Inflammatory macrophage treated with lipopolysaccharide for 1 hour (primary cell): ENCODE measurements at places on chromosomes 6 and 20.

GRCh38 chr20:20092827-20093226 lies 40.5 kb downstream of the CFAP61 start:
- no peak for DNase-seq

GRCh38 chr6:83467620-83468036 lies 36.8 kb upstream of the ME1 start:
- DNase-seq, result peak; percentile 91

- no peak for DNase-seq
Observed at GRCh38 chr20:1323256-1323655, 5.7 kb downstream of the SDCBP2 start.

DNA sequence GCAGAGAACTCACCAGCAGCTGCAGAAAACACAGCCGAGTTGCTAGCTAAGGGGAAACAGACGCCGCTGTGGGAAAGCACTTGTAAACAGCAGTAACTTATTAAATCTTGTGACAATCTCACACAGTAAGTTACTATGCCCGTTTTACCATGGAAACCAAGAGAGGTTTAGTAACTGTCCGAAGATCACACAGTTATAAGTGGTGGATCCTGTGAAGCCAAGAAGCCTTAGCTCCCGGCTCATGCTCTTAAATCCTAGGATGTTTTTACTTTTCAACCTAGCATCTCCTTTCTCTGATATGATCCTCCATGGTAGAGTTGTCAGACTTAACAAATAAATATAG lies 1.5 kb upstream of the SULF2 start:
- DNase-seq, result no peak

- no peak for DNase-seq
Observed at GRCh38 chr20:41903586-41903985, 285.4 kb upstream of the CHD6 start.

DNA sequence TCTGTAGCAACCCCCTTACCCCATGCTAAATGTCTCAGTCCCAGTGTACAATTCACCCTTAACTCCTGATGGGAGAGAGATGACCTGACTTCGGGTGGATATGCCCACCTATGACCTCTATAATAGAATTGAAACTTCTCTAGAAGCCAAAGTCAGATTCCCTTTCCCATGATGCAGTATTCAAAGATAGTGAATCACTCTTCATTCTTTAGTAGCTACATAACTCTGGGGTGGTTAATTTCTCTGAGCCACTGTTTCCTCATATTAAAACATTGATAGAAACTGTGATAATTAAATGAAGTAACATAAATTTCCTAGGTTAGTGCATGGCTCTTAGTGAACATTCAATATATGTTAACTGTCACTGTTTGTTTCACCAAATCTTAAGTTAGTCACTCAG lies 500.4 kb downstream of the COL12A1 start:
- DNase-seq, result no peak

GRCh38 chr6:39922821-39923220 lies 11.4 kb downstream of the MOCS1 start:
- no peak for DNase-seq

DNA sequence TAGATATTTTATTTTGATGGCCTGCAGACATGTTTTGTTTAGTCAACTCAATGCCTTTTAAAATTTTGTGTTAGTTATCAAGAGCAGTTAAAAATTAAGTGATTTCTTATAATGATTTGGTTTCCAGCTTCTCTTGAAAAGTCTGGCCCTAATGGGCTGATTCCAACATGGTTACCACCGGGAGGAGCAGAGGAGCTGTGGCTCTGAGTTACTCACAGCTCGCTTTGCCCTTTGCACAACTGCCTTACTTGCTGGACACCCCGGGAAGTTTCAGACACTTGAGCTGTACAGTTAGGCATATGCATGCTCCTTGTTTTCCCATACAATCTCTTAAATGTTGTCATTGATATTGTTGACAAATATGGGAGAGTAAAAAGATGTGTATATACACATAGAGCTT lies 173.1 kb upstream of the MMS22L start:
- DNase-seq, result no peak

GRCh38 chr6:49551078-49551865 lies 804 bp downstream of the C6orf141 start:
- no peak for DNase-seq

GRCh38 chr20:33348136-33348937 lies 53.0 kb downstream of the CDK5RAP1 start:
- DNase-seq, result no peak
